ENCODE measurements at places on chromosomes 6 and 20. TPM values are rescaled to one million over a fixed set of nuclear protein-coding genes. Genes with fewer than 3 reads are reported as not detected.

The SIRPD gene
- total RNA-seq = not detected

The TMEM244 gene
- total RNA-seq = not detected

The PLN gene
- total RNA-seq = 16.8 TPM

The LINC00237 gene
- total RNA-seq = not detected

The PPP1R16B gene
- 7.8 TPM for total RNA-seq

The POM121L2 gene
- not detected for total RNA-seq

DNA sequence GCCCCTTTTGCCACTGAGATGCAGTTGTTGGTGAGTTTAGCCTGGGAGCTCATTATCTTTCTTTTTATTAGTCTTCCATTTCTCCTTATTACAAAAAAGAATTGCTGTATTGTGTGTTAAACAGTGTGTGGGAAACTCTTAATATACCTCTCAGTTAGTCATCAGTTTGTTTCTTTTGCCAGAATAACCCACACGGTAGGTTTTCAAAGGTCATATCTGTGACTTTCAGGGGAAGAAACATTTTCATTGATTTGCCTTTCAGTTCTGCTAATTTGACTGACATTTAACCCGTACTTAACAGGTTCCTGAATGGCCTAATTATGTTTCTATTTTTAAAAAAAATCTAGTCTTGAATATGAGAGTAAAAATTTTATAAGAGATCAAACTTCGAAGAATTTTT lies 145.3 kb downstream of the KHDC1L start:
- no peak for DNase-seq
- no peaks in the 10 kb centered on the region for H3K36me3 ChIP-seq
- no peak overlapping the region for H3K27ac ChIP-seq
- H3K4me1 ChIP-seq = no peaks in the 10 kb centered on the region
- no peak overlapping the region for H3K4me3 ChIP-seq

DNA sequence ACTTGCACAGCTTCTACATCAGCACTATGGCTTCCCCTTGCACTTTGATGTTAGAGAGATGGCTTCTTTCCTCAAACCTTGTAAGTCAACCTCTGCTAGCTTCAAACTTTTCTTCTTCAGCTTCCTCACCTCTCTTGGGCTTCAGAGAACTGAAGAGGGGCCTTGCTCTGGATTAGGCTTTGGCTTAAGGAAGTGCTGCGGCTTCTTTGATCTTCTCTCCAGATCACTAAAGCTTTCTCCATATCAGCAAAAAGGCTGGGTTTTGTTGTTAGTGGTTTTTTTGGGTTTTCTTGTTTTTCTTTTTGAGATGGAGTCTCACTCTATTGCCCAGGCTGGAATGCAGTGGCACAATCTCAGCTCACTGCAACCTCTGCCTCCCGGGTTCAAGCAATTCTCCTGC lies 24.0 kb downstream of the CDK5RAP1 start:
- no peak overlapping the region for H3K27ac ChIP-seq
- H3K4me1 ChIP-seq = no peaks in the 10 kb centered on the region
- no peaks in the 10 kb centered on the region for H3K36me3 ChIP-seq
- no peak for DNase-seq
- no peaks in the 10 kb centered on the region for H3K27me3 ChIP-seq

GRCh38 chr6:84641076-84641475 lies 123.3 kb downstream of the TBX18 start:
- no peak overlapping the region for H3K27ac ChIP-seq
- H3K27me3 ChIP-seq = no peaks in the 10 kb centered on the region
- H3K36me3 ChIP-seq = no peaks in the 10 kb centered on the region
- DNase-seq = no peak
- no peaks in the 10 kb centered on the region for H3K4me1 ChIP-seq

GRCh38 chr6:53026526-53026925 lies 31.4 kb upstream of the GSTA4 start:
- H3K27me3 ChIP-seq = no peaks in the 10 kb centered on the region
- no peak overlapping the region for H3K27ac ChIP-seq
- no peak for DNase-seq
- no peaks in the 10 kb centered on the region for H3K4me1 ChIP-seq
- H3K4me3 ChIP-seq = no peak overlapping the region

DNA sequence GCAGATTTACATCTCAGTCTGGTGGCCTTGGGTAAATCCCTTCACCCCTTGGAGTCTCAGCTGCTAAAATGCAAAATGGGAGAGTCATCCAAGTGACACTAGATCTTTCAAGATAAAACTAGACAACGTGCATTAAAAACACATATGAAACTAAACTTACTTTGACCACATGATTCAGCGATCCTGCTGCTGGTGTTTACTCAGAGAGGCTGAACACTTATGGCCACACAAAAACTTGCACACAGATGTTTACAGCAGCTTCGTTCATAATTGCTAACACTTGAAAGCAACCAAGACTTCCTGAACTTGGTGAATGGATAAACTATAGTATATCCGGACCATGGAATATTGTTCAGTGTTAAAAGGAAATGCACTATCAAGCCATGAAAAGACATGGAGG lies 55.3 kb upstream of the GPR6 start:
- DNase-seq = no peak
- H3K27ac ChIP-seq = no peak overlapping the region
- no peaks in the 10 kb centered on the region for H3K4me1 ChIP-seq
- no peak overlapping the region for H3K4me3 ChIP-seq
- no peaks in the 10 kb centered on the region for H3K36me3 ChIP-seq
- H3K27me3 ChIP-seq = no peaks in the 10 kb centered on the region

Measured in Peyer's patch (tissue), 4 donors.